ENCODE measurements at places on chromosomes 12 and 14.

GRCh38 chr14:104912053-104912452 is 12.6 kb upstream of the PLD4 start:
- no peak for DNase-seq

DNA sequence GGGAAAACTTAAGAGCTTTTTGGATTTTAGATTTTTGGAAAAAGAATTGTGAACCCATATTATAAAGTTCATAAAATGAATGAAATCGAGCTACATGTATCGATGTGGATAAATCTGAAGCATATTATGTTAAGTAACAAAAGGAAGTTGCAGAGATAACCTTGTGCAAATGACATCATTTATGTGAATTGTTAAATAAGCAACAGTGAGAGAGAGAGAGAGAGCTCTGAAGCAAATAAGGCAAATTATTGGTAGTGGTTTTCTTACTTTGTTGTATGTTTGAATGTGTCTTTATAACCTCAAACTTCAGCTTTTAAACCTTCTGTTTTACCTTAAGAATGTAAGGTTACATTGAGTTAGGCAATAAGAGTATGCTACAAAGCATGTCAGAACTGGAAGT is 78.8 kb downstream of the ERC1 start:
- DNase-seq: no peak

- DNase-seq: no peak
Observed at GRCh38 chr12:106386813-106387535, 29.4 kb downstream of the POLR3B start.

DNA sequence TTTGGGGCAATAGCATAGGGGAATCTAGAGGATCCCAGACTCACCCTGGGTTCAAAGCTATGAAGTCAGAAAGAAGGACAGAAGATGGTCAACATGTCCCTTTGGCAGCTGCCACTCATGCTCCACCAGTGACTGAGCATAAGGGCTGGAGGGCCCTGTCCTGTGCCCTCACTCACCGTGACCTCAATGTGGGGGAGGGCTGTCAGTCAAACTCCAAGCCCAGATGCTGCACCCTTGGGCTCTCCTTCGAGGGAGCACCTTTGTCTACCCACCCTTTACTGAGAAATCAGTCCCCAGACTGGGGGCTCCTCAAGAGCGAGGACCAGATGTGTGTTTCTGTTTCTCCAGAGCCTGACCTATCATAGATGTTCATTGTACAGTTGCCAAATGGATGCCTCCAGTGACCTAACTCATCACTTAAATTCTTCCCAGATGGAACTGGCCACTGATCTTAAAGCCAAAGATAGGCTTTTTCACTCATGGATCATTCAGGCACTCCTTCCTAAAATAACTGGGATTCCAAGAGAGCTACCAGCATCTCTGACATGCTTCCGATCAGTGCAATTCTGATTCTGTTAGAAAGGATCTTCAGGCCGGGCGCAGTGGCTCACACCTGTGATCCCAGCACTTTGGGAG is 27.2 kb upstream of the VSX2 start:
- DNase-seq: no peak

DNA sequence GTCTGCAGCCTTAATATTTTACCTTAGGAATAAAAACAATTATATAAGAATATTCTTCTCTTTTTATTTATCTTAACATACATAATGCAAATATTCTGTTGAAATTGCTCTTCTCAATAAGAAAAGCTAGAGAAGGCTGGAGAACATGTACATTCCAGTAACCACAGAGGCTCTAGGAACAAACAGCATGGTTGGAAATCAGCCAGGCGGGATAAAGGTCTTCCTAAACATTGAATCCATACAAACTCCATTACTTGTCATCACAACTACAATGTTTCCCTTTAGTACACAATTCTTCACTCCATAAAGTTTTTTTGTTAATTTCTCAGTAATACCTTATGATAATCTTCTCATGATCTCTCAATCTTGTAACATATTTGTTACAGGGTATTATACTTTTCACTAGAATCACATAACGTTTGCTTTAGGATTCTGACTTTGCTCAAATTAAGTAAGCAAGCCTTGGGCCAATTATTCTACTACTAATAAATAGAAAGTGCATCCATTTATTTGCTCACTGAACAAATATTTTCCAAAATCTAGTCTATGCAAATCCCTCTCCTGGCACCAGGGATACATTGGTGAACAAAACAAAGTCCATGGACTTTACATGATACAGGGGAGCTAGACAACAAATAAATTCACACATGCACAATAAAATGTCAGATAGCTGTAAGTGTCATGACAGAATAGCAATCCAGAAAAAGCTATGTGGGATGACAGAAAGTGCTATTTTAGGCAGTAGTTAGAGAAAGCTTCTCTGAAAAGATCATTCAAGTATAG is 237.5 kb upstream of the TMTC1 start:
- no peak for DNase-seq

DNA sequence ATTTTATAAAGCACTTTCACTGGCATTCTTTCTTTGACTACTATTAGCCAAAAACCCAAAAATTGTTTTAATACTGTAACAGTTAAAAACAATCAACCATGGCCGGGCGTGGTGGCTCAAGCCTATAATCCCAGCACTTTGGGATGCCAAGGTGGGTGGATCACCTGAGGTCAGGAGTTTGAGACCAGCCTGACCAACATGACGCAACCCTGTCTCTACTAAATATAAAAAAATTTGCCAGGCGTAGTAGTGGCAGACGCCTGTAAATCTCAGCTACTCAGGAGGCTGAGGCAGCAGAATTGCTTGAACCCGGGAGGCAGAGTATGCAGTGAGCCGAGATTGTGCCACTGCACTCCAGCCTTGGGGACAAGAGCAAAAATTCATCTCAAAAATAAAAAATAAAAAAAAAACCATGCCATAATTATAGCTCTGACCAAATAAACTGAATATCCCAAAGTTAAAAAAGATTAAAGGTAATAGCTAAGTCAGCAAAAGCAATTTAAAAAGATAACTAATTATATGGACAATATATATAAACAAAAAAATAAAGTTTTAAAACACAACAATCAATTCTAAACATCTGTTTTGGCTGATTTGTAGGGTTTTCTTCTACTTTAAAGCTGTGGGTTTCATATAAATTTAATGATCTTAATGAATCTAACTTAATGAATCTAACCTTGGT is 10.0 kb downstream of the SINHCAF start:
- no peak for DNase-seq

GRCh38 chr12:119714614-119715267 is 46.8 kb downstream of the PRKAB1 start:
- DNase-seq: no peak

DNA sequence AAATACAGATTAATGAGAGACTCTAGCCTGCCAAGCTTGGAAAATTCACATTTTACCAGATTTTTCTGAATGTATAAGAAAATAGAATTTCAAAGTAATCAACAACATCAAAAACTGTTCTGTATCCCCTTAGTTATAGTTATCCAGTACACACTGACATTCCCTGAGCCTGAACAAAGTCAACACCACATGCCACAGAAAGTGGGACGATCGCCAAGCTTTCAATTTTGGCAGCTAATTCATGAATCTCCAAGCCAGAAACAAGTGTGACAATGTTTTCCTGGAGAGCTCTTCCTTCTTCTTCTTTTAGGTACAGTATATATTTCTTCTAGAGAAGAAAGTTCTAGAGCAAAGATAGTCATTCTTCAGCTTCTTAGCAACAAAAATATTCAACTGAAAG is 290.2 kb downstream of the PRKD1 start:
- no peak for DNase-seq

DNA sequence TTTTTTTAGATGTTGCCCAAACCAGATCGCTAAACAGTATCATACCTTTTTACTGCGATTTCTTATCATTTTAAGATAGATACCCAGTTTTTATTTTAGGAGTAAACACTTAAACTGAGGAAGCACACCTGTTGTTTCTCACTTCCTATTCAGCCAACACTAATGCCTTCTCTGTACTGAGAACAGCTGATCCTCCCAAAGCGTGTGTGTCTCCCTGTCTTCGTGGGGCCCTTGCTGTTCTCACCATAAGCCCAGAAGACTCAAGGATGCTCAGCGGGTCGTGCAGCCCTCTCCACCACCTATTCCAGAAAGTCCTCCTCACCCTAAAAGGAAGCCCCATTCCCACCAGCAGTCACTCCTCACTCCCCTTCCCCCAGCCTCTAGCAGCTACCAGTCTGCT is 14.8 kb downstream of the PPP2R5C start:
- no peak for DNase-seq

DNA sequence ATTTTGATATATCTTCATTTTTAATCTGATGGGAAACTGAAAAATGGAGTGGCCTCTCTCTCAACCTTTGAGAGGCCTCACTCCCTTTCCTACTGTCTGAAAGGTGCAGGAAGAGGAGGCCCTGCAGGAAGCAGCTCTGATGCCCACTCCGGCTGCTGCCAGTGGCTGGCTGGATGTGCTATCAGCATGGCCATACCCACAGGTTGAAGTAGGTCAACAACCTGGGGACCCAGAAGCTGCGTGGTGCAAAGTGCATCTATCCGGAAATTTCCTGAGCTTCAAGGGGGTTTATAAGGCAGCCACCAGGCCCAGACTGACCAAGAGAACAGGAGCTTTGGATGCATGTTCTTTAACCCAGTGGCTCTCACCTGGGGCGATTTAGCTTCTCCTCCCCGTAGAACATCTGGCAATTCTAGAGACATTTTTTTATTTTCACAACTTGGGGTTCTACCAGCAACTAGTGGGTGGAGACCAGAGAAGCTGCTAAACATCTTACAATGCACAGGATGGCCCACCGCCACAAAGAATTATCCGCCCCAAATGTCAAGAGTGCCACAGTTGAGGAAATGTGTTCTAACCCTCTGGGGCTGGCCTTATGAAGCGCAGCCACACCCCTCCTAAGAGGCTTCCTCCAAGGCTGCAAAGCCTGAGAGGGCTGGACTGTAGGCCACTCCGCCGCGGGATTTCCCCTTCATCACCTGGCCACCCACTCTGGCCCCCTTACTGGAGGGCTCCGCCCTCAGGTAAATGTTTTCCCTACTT is 8.2 kb upstream of the BATF start:
- DNase-seq: no peak

DNA sequence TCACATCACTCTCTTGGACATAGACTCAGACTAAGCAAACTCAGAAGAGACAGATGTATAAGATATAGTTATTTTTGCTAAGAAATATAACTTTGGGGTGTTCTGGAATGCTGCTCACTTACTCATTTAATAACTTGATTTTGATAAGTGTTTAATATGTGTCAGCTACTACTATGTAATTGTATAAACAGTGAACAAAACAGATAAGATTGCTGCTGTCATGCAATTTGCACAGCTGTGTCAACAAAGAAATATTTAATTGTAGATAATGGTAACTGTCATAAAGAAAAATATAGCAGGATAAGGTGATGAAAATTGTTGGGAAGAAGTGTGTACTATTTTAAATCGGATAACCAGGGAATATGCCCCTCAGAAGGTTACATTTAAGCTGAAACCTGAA is 84.1 kb upstream of the ZDHHC17 start:
- no peak for DNase-seq

GRCh38 chr14:50342221-50343078 is 30.3 kb downstream of the DMAC2L start:
- peak; percentile 86 for DNase-seq

DNA sequence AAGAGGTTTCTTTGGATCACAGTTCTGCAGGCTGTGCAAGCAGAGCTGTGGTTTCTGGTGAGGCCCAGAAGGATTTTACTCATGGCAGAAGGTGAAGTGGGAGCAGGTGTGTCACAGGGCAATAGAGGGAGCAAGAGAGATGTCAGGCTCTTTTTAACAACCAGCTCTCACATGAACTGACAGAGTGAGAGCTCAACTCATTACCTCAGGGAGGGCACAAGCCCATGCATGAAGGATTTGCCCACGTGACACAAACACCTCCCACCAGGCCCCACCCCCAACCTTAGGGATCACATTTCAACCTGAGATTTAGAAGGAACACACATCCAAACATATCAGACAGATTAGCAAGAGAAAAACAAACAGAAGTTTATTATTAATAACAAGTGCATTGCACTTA is 470.4 kb downstream of the GALC start:
- peak; percentile 43 for DNase-seq

DNA sequence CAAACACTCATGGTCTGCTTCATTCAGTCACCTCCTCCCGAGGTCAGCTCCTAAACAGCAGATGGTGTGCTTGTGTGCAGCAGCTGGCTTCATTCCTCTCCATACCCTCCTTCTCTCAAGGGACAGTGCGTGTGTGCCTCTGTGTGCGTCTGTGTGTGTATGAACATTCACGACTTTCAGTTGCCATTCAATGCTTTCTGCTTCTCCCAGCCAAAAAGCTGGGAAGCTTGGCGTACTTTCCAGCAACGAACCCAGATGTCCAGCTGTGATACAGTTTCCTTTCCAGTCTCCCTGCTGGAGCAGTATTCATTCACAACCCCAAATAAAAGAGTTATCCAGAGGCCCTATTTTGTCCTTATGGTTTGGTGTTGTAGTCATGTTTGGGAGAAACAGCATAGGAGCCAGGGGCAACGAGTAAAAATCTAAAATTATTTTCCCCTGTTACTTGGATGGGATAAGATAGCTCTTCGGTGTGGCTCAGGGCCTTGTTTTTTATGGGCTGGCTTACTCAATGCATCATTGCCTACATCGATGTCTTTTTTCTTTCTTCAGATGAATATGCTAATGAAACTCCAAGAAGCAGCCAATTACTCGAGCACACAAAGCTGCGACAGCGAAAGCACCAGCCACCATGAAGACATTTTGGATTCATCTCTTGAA is 379.3 kb downstream of the NAV3 start:
- peak; percentile 75 for DNase-seq

- no peak for DNase-seq
Observed at GRCh38 chr14:30243207-30243606, 315.6 kb upstream of the PRKD1 start.

GRCh38 chr12:124550123-124551089 is 17.0 kb downstream of the NCOR2 start:
- DNase-seq: no peak

- no peak for DNase-seq
Observed at GRCh38 chr14:24237463-24237955, 4.8 kb downstream of the GMPR2 start.

- no peak for DNase-seq
Observed at GRCh38 chr12:104555648-104556047, 98.9 kb downstream of the CHST11 start.

DNA sequence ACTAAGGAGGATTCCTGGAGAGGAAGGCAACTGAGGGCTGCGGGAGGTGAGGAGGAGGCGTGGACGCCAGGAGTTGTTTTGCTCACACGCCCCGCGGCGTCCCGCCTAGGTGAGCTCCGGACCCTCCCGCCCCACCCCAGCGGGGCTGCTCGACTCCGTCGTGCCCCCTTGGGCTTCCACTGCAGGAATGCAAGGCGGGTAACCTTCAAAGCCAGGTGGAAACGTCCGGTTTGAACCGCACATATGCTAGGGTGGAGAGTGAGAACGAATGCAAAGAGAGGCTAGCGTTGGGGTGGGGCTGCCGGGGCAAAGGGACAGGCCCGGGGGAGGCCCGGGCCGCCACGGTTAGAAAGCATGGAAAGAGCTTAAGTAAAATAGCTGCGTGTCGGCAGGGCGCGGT is 5.4 kb upstream of the DPPA3 start:
- DNase-seq: no peak
